ENCODE measurements at places on chromosomes 13 and 19.

- DNase-seq = no peak
Observed at GRCh38 chr19:8242211-8242821, 33.1 kb downstream of the CERS4 start.

GRCh38 chr13:30898678-30899241, 7.3 kb upstream of the MEDAG start:
- no peak for DNase-seq

DNA sequence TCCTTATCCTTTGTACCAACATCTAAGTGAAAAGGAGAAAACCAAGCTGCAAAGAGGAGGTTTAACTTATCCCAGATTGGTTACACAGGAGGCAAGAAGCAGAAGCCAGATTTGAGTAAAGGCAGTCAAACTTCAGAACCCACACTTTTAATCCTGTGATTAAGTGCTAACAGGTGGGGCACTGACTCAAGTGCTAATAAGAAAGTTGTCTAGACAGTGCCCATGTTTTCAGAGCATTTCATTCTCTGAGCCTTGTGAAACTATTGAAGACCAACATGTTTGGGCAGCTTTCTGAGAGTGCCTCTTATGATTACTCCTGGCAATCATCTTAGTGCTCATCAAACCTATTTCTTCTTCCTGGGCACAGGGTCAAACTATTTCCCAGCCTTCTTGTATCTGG, 380.8 kb downstream of the KCNRG start:
- no peak for DNase-seq

GRCh38 chr19:46193678-46194077, 35.9 kb upstream of the IGFL1 start:
- no peak for DNase-seq

DNA sequence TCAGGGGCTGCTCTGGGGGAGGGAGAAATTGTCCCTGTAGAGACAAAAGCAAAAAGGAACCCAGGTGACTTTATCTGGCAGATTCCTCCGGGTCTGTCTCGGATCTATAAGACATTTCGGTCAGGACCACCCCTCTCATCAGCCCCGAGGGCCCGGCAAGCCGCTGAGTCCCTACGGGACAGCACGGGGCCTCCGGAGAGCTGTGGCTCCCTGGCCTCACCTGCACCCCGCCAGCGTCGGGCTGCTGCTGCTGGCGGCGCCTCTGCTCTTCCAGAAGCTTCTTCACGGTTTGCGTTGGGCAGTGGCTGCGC, 1.9 kb downstream of the NFKBID start:
- no peak for DNase-seq

GRCh38 chr19:38294090-38294489, 10.0 kb upstream of the C19orf33 start:
- no peak for DNase-seq

- DNase-seq = peak; percentile 49
Observed at GRCh38 chr13:103140001-103140671, 73.9 kb upstream of the SLC10A2 start.

DNA sequence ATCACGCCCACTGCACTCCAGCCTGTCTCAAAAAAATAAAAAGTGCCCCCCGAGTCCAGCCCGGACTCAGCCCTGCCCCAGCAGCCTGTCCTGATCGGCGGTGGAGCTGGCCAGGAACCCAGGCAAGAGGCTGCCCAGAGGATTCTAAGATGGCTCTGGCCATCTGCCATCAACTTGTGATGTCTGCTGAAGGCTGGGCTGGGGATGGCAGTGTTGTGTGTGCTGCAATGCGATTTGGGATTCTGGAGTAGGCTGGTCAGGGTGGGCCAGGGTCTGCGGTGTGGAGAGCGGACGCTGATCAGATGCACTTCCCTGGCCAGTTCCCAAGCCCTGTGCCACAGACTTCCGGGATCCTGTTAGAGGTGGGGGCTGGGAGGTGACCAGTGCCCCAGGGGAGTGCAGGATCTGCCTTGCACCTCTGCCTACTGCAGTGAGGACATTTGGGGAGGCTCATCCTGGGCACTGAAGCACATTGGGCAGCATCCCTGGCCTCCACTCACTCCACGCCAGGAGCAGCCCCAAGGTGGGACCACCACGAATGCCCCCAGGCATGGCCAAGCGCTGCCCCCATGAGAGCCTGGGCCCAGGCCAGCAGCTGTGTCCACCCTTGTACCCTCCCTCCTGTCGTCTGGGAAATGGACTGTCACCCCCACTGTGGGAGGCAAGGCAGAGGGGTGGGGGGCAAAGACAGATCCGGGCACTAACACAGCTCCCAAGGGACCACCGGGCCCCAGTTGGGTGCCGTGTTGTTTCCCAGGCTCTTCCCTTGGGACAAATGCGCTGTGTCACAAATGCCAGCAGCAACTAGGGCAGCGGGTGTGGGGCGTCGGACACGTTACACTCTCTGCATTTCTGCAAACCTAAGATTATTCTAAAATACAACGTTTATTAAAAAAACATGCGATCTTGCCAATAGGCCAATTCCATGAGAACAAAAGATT, 3.4 kb upstream of the TBXA2R start:
- DNase-seq = no peak

DNA sequence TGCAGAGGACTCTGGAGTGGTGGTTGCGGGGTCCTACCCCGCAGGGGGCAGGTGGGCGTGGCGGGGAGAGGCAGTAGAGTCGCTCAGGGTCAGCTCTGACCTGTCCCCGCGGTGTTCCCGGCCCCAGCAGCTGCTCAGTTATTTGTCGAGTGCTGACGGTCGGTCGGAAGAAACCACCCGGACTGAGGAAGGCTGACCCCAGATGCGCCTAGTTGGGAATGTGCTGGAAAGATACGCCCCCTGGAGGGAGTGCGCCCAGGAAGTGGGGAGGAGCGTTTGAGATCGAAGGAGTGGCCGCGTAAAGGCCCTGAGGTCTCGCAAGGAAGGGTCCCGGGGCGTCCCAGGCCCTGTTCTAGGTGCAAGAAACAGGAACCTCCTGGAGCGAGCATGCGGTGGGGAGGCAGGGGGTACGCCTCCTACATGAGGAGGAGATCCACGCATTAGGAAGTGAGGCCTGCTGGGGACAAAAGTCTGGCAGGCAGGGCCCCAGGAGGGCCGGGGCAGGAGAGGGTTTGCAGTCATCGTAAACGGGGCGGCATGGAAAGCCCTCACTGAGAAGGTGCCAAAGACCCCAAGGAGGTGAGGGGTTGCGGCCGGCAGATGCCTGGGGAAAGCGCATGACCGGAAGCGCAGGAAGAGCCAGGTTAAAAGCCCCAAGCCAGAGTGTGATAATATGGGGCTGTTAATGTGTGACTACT, 9.2 kb downstream of the CCDC8 start:
- peak; percentile 79 for DNase-seq

DNA sequence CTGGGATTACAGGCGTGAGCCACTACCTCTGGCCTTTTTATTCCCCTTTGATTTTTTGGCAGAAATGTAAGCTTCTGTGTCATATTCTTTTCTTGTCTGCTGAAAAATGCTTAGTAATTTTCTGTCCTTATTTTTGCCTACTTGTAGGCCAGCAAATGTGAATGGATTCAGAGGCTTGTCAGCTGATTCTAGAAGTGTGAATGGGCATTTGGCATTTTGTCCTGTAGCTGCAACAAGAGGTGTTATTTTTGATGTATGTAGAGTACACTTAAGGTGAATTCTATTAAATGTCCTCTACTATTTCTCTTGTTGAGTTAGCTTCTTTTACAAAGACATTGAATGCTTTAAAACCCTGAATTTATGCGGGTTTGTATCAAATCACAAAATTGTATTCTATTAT, 50.0 kb downstream of the FRY start:
- no peak for DNase-seq

DNA sequence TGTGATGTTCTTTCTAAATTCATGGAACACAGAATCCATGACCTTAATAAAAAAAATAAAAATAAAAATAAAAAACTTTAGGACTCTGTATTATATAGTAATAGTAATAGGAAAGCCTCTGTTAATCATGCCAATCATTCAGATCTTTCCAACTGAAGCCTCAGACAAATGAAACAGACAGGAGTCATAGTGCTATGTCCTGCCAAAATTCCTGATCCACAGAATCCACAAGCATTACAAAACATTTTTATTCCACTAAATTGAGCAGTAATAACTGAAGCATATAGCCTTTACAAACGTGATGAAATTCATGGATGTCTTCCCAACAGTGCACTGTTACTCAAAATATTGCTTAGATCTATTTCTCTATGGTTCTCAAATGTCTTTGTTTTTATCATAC, 820.6 kb upstream of the PCDH9 start:
- DNase-seq = no peak

DNA sequence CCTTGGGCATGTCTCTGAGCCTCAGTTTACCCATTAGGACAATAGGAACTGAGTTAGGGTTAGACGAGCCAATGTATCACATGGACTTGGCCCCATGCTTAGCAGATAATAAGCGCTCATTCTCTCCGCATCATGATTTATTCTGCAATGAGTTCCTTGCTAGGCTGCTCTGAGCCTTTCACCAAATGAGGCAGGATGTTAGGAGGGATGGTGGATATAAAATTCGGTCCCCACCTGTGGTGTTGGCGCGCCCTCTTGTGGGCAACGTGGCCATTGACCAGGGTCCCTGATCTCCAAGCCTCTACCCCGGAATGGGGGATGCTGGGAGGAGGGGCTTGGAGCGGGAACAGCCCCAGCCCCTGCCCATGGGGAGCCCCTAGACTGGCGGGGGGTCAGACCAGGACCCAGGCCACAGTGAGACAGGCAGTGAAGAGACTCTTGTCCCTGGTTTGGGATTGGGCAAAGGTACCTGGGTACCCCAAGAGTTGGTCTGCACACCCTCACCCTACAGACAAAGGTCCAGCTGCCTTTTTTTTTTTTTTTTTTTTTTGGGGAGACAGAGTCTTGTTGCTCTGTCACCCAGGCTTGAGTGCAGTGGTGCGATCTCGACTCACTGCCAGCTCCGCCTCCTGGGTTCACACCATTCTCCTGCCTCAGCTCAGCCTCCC, 43.9 kb downstream of the CERS4 start:
- DNase-seq = peak; percentile 34

GRCh38 chr13:52002361-52002760, 8.9 kb downstream of the ATP7B start:
- no peak for DNase-seq

DNA sequence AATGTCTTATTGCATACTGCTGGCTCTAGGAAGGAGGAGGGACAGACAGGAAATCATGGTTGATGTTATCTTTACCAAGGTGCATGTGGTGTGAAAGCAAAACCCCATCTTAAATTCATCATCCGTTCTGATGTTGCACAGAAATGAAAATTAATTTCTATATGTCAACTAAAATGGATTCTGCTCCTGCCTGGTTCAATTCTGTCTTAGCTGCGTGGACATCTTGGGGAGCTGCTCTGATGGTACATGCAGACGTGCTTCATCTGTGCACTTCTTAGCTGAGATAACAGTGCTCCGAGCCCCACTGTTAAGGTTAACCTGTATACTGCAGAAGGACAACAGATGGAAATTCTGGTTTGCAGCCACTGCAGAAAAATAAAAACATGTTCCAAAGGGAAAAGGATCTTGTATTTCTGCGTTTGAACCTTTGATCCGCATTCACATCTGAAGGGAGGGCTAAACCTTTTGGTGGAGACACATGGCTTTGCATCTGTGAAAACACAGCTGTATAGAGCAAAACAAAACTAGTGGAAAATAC, 155.6 kb downstream of the TM9SF2 start:
- DNase-seq = no peak

DNA sequence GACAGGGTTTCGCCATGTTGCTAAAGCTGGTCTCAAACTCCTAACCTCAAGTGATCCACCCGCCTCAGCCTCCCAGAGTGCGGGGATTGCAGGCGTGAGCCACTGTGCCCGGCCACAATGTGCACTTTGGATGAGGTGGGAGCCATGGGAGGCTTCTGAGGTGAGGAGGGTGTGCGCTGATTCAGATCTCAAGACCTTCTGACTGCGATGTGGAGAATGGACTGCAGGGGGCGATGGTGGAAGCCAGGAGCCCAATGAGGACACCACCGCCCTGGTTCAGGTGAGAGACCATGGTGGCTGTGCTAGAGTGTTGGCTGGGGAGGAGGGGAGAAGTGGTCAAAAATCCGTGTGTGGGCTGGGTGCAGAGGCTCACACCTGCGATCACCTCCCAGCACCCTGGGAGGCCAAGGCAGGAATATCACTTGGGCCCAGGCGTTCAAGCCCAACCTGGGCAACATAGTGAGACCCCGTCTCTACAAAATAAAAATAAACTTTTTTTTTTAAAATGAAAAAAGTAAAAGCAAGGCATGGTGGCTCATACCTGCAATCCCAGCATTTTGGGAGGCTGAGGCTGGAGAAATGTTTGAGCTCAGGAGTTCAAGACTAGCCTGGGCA, 5.6 kb downstream of the INAFM1 start:
- DNase-seq = no peak

GRCh38 chr19:38492181-38492813, 58.8 kb downstream of the RYR1 start:
- no peak for DNase-seq

DNA sequence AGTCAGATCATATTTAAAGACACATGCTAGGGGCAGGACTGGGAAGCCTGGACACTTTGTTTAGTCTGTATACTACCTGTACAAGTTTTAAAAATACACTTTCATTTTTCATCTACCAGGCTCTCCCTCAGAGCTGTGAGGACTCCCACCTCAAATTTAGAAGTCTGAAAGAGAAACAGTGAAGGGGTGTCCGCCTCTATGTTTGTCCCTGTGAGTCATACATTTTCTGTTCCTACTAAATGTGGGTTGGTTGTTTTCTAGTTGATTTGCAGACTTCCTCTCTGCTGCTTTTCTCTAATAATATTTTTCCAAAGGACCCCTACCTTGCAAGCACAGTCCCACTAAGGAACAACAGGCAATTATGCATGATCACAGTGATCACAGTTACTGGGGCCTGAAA, 110.5 kb downstream of the ENOX1 start:
- no peak for DNase-seq

GRCh38 chr13:40158218-40158617, 502.8 kb downstream of the COG6 start:
- no peak for DNase-seq

DNA sequence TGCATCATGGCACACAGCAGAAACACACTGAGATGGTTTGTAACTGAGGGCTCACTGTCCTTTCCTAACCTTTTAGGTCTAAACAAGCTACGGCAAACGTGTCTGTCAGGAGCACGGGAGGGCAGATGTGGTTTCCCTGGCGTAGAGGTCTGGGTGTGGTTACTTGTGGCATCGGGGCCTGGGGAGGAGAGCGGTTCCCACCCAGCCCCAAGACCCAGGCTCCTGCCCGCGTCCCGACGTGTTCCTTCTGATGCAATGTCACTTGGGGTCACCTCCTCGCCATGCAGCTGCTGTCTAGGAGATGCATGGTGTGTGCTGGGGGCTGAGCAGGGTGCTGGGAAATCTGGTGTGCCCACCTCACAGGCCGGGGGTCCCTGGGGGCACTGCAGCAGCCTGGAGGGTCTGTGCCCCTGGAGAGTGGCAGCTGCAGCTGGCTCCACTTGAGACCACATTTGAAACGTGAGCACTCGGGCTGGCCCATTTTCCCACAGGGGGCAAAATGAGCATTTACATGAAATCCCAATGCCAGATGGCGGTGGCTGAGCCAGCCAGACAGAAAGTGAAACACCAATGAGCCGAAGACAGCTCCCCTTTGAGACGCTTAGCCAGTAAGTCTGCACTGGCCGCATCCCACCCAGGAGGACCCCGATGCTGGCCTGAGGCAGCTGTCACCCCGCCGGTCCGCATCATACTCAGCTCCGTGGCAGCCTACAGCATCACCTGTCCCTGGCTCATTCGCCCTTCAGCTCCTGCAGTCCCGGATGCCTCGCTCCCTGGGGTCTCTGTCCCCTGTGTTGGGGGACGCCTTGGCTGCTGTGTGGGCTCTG, 22.3 kb upstream of the MYDGF start:
- no peak for DNase-seq

All from NCI-H1930 (cell line).